ENCODE measurements at places on chromosomes 7 and 10.

DNA sequence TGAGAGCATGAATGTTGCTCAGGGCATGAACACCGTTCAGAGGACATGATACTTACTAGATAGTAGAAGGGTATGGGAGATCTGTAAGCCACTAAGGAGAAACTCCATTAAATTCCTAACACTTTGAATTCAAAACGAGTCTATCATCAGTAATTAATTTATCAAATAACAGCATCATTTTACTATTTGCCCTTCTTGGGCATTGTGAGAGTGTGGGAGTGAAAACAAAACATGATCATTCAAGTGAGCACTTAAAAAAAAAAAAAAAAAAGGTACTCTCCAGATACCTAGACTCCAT, 20.5 kb upstream of the ASB15 start:
- no peak for DNase-seq

- DNase-seq, result no peak
Observed at GRCh38 chr10:24096281-24096680, 112.7 kb upstream of the KIAA1217 start.

DNA sequence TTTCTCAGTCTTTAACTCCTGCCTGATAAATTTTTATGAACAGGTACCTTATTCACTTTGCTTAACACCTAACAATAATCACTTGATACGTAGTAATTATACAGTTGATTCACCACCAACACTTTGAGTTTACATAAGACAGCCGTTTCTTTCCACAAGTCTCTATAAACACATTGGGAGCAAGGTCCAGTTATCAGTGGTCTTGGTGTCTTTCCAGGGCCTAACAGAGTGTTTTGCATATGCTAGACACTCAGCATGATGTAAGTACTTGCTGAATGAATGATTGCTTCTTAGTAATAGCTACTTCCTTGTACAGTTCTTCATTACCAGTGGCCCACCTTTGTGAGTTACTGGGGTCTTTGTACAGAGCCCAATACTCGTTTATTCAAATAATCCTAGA, 6.4 kb downstream of the CLDN12 start:
- no peak for DNase-seq

DNA sequence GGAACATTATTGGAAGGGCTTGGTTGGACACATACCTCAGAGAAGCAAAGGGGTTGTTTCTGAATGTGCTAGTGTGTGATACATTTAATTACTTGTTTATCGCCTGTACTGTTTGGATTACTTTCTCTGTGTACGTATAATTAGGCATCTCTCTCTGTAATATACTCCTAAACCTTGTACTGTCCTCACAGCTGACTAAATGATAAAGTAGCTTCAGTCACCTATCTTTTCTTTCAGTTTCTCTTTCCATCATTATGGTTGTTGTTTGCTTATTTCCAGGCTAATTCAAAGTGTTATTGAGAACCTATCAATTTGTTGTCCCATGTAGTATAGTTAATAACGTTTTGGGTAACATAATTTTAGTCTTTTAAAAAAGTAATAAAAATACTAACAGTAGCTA, 34.0 kb downstream of the MXI1 start:
- DNase-seq, result no peak

GRCh38 chr10:99540657-99541531, 8.2 kb downstream of the NKX2-3 start:
- DNase-seq, result no peak

DNA sequence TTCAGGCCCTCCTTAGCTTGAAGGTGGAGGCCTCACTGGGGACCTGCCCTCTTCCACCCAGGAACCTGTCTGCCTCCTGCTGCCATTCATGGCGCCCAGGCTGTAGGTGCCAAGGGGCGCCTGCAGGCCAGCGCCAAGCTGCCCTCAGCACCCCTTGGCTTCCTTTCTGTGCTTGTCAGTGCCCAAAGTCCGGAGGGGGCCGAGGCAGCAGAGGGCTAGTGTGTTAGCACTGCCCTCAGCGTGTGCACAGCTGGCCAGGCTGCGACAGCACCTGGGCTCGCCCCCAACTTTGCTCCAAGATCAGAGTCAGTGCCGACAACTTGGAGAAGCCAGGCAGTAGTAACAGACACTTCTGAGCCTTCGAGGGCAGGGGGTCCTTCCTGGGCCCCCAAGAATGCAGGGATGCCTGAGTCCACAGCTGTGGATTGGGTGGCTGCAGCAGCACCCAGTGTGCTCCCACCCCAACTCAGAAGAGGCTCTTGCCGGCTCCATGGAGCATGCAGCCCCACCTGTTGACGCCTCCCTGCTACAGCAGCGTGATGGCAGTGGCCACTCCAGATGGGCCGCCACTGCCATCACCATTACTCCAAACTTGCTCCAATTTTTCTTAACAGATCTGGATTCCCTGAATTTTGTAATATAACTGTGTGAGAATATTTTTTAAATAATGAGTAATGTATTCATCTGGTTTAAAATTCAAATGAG, 41.7 kb downstream of the CACUL1 start:
- peak; percentile 18 for DNase-seq

DNA sequence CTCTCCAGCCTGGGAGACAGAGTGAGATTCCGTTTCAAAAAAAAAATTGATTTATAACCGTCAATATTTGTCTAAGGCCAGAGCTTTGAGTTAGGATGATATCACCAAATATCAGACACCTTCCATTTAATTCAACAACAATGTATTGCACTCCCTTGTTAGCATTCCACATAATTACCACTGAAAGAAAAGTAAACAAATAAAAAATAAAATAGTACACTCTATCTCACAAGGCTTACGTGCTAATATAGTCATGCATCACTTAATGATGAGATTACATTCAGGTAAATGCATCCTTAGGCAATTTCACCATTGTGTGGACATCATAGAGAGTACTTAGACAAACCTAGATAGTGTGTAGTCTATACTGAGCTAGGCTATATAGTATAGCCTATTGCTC, 127.6 kb upstream of the RHOBTB1 start:
- no peak for DNase-seq

DNA sequence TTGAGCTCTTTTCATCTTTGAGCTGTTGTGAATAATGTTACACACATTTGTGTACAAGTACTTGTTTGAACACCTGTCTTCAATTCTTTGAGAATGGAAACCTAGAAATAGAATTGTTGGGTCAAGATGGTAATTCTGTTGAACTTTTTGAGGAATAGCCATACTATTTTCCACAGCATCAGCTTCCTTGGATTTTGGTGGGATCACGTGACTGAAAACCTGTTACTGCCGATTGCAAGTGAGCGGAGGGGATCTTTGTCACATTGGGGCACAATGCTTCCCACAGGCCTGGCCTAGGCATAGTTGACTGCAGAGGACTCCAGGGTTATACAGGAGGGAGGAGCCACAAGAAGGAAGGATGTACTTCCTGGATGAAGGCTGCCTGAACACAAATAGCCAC, 21.3 kb upstream of the CACUL1 start:
- no peak for DNase-seq

DNA sequence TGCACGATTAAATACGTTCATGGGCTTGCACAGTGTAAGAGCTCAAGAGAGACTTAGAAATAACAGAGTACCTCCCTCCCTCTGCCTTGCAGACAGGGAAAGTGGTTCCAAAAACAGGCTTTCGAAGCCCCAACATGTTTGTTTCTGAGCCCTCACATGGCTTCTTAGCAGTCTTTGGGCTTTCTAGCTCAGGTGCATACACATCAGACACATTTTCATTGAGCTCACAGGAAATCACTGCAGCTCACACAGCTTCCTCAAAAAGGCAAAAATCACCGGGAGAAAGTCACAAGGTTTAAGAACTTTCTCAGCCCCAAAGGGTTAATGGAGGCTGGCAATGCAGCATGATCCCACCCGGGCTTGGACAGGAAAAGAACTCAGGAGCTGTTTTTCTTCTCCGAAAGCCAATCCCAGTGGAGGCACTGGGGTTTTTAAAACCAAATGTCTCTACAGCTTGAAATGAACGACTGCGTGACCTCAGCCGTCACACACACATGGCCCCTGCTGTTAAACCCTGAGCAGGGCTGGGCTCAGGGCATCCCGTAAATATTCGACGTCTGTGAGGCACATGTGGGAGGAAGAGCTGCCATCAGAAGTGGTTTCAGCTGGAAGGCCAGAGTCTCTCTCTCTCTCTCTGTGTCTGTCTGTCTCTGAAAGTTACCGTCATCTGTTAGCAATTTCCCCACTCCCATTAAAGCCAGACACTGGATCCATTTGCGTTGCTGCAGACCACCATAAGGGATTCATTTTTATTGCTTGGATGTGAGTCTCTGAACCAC, 69.7 kb downstream of the CALML3 start:
- no peak for DNase-seq

Data from activated CD4-positive, alpha-beta T cell treated with anti-CD3 and anti-CD28 coated beads for 36 hours (primary cell).